ENCODE measurements at places on chromosomes 12 and 14.

DNA sequence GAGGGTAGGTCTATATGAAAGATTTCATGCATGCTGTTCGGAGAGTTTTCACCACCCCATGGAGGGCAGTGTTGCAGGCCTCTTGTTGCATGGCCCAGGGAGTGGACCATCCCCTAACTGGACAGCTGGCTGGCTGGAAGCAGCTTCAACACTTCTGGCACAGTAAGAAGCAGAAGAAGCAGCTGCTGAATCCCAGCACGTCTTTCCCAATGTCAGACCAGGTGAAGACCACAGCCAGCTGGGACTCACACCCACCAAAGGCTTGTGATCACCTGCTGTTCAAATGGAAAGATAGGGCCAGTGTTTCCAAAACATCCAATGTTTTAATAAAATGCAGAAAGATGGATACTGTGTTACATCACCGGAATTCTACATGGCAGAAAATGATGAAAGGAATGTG, 1423.6 kb downstream of the AACS start:
- DNase-seq: no peak

DNA sequence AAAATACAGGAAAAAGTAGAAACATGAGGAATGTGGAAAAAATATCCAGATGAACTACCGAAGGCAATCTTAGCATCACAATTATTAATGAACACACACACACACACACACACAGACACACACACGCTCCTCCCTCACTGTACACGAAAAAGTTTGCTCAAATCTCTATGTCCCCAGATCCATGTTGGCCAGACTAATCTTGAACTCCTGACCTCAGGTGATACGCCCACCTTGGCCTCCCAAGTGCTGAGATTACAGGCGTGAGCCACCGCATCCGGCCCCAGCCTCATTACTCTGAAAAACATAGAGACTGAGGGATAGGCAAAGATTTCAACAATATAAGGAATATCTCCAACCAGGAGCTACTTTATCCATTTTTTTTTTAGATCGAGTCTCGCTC, 17.2 kb downstream of the PITPNM2 start:
- DNase-seq: no peak

- no peak for DNase-seq
These were observed 860.6 kb upstream of the MGAT4C start for GRCh38 chr12:87116780-87117179.

- no peak for DNase-seq
These were observed 194.1 kb downstream of the ANO6 start for GRCh38 chr12:45409966-45410365.

DNA sequence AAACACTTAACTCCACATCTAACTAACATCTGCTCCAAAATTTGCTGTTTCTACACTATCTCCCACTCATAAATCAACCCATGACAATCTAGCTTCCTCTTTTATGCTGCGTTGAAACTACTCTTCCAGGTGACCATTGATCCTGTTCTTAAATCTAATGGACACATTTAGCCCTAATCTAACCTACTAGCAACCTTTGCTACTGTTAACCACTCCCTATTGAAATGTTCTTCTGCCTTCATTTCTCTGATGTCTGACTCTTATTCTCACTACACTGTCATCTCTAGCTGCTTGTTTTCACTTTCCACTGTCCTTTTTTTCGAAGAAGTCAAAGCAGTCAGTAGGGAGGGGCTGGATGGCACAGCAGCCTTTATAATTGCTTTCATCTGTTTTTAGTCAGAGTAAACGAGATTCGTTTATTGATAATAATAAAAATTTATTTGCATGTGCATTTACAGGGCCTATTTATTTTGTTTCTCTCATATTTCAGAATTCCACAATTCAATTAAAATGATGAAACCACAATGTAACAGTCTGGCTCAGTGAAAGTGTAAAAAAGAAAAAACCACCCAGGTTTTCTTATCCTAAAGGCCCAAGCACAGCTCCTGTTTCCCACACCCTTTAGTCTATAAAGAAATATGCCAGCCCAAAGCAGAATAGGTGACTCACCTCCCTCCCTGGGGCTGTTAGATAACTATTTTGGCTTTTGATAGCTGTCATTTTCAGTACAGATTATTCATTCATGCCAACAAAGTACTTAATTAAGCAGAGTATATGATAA, 44.9 kb downstream of the ATP2B1 start:
- DNase-seq: no peak

DNA sequence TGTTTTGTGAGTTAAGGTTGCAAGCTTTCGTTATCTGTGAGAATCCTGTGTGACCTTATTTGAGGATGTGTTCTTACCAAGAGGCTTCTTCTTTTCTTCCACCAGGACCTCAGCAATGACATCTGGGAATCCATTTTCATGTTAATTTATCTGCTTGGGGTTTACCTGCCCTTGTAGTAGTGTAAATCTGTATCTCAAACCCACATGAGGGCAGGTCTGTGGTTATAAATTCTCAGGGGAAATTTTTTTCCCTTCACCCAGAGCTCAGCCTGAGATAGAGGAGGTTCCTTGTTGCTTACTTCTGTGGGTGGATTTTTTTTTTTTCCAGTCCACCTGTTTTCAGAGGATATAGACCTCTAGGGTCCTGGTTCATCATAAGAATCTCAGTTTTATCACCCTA, 70.8 kb downstream of the AKAP6 start:
- no peak for DNase-seq

DNA sequence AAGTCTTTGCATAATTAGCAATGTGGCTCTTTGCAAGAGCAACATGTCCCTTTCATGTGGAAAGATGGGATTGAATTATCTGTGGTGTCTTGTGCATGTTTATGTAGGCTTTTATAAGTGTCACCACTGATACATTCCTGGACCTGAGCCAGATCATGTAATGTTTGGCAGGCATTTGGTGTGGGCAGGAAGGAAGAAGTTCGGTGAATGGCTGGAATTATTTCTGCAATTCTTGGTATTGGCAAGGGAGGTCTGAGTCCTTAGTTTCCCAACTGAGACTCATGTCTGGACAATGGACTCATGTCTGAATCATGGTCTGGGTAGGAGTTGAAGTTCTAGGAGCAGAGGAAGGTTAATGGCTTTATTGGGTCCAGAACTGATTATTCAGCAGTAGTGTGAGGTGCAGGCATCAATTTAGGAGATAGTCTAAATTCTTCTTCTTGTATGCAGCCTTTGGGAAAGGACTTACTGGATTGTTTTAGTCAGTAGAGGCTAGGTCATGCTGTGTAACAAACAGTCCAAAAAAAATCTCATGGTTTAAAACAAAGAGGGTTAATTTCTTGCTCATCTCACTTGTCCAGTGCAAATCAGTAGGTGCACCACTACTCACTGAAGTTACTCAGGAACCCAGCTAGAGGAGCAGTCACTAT, 186.5 kb upstream of the LHX5 start:
- no peak for DNase-seq

DNA sequence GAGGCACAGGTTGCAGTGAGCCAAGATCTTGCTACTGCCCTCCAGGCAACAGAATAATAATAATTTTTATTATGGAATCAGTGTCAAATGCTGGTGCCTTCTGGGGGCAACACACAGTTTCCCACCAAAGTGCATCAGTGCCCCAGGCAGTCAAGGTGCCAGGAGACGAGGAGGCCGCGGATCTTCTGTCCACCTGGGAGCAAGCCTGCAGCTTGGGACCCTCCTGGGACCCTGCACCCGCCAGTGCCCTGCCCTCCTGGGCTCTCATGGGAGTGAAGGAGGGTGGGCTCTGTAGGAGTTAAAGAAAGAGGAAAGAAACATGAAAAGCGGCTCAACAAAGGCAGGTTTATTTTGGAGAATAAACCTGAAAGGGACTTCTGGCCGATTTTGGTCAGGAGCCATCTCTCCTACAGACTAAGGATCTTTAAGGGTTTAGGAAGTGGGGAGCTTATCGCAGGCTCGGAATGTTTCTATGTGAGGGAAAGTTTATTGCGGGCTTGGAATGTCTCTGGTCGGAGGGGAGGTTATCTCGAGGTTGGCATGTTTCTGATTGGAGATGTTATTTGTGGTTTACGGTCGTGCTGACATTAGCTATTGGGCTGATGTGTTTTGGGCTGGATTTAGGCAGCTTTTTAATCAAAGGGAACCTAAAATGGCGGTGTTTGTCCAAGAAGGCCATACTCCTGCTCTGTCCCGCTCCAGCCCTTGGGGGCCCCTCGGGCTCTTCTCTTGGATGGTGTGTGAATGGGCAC, 1.1 kb upstream of the ASPG start:
- no peak for DNase-seq

DNA sequence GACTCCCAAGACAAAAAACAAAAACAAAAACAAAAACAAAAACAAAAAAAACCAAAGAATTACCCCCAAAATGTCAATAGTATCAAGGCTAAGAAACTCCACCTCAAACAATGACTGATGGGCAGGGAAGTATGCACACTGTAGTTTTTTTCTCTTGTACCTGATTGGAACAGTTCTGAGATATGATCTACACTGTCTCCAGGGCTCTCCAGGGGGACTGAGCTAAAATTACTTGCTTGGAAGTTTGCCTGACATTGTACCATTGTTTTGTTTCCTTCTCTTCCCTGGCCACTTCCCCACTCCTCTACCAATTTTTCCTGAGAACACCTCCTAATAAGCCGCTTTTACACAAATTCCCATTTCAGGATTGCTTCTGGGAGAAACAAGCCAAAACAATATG, 22.3 kb upstream of the CATSPERB start:
- no peak for DNase-seq

DNA sequence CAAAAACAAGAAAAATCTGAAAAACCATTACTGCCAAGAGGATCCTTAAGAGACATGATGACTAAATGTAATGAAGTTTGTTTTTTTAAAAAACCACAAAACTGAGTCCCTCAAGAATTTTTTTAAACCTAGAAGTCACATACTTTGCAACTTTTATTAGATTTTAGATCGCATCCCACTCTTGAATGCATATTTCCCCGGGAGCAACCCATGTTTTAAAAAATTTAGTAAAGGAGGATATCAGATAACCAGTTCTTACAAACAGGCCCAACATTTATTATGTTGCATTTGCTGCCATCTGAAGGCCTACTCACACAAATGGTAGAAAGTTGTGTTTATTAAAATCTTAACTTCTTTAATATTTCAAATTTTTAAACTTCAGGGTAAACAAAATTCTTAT, 44.3 kb upstream of the CCT2 start:
- DNase-seq: no peak

DNA sequence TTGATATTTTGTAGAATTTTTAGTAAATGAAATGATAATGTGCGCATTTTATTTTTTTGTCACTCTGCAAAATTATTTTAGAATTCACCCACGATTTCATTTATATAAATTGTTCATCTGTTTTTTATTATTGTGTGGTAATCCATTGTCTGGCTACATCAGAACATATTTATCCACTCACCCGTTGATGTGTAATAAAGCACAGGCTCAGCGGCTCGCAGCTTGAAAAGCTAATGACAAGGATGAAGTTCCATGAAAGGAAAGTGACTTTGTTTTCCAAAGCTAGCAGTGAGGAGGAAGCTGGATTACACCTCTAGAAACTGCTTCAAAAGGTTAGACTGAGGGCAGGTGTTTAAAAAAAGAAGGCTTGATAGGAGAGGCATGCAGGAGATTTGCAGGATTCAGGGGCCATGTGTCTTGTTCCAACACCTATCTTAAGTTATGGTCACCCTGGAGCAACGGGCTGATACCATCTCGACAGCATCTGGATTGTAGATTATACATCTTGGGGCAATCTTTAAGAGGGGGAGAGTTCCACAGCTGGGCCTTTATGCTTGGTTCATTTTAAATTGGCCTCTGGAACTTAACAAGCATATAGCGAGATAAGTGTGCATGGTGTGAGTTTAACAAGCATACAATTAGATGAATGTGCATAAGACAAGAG, 194.1 kb downstream of the TMTC3 start:
- DNase-seq: no peak

- no peak for DNase-seq
These were observed 1.4 kb downstream of the TNS2 start for GRCh38 chr12:53051058-53051880.

DNA sequence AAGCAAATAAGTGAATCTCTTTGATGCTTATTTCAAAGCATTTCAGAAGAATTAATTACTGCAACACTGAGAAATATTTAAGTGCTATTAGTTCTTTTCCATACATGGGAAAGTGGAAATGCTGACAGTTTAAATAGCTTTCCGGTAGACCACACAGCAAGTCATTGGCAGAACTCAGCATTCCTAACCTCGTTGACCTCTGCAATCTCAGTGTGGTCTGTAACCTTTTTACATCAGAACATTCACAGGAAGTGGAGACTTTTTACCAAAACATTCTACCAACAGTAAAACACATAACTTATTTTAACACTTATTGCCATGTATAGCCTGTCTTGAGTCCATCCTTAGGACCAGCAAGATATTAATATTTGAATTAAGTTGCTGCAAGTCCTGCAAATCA, 249.5 kb upstream of the DCN start:
- no peak for DNase-seq

DNA sequence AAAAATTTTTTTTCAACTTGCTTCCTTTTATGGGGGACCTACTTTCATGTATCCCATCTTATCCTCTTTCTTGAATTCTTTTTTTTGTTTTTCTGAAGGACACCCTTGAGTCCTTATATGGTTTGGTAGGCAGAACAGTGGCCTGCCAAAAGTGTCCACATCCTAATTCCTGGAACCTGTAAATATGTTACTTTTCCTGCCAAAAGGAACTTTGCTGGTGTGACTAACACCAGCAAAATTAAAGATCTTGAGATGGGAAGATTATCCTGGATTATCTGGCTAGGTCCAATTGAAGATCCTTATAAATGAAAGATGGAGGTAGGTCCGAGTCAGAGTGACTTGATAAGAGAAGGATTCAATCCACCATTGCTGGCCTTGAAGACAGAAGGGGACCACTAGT, 5.3 kb downstream of the NUBPL start:
- DNase-seq: no peak

DNA sequence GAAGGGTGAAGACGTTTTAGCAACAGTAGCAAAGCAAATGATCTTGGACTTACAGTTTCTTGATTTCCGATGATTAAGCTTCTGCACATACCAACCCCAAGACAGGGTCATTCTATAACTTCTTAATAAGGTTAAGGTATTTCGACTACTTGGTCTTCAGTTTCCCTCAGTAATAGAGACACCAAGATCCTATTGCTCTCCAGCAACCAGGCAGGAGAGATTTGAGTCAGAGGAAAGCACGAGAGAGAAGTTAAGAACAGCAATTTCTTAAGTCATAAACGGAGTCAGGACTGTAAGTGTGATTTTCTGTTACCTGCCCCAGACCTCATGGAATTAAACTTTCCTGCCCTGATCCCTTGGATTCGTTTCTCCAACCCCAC, 215.6 kb downstream of the TTC8 start:
- no peak for DNase-seq

DNA sequence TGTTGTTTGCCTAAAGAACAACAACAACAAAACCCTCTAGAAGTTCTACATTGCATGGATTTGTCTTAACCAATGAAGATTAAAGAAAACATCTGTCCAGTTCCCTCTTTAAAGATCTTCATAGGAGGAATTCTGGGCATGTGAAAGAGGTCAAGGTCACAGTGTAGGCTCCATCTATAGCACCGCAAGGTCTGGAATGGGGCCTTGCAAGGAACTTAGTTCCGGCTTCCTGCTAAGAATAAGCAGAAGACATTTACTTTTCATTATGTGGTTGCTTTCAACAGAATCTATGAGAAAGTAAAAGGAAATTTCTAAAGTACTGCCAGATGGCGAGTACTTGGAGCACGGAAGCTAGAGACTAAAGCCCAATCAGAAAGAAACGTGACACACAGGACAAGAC, 57.2 kb upstream of the GNPNAT1 start:
- DNase-seq: no peak

GRCh38 chr12:63495974-63496373, 172.3 kb downstream of the DPY19L2 start:
- DNase-seq: no peak

GRCh38 chr14:89415159-89415558, 1.9 kb downstream of the FOXN3 start:
- DNase-seq: no peak

GRCh38 chr12:32083489-32083888, 23.2 kb upstream of the BICD1 start:
- no peak for DNase-seq
